Thoracic aorta (tissue), 2 donors: ENCODE measurements at places on chromosomes 5 and 9. TPM values are rescaled to one million over a fixed set of nuclear protein-coding genes. Genes with fewer than 3 reads are reported as not detected.

GRCh38 chr5:77087484-77088261 is 588 bp upstream of the ZBED3 start:
- DNase-seq, result no peak

GRCh38 chr5:165286692-165287091 is 1781.3 kb downstream of the MAT2B start:
- no peak for DNase-seq

GRCh38 chr9:13110766-13111417 is 168.6 kb downstream of the MPDZ start:
- DNase-seq, result no peak

The SOX30 gene
- total RNA-seq, result not detected

- DNase-seq, result no peak
Measured at GRCh38 chr5:140630292-140631035, 2.5 kb downstream of the CD14 start.

DNA sequence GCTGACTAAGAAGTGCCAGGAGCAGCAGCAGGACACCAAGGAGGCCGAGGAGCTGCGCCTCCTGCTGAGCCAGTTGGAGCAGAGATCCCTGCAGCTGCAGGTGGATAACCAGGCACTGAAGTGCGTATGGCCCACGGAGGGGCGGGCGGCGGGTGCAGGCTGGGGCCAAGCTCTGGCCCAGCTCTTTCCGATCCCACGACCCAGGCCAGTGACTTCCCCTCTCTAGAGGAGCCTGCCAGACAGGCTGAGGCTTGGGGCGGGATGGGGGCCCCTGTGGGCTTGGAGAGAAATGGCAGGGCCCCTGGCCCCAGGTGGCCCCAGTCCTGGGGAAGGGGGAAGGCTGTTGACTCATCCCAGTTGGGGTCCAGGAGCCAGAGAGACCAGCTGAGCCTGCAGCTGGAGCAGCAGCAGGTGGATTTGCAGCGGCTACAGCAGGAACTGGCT is 3.6 kb downstream of the PTRH1 start:
- DNase-seq, result no peak

The CCDC171 gene
- 4.3 TPM for total RNA-seq

- DNase-seq, result no peak
Measured at GRCh38 chr5:63286724-63287123, 675.5 kb downstream of the HTR1A start.

The CCL27 gene
- not detected for total RNA-seq

- DNase-seq, result no peak
Measured at GRCh38 chr9:88993327-88993726, 2.1 kb downstream of the S1PR3 start.

DNA sequence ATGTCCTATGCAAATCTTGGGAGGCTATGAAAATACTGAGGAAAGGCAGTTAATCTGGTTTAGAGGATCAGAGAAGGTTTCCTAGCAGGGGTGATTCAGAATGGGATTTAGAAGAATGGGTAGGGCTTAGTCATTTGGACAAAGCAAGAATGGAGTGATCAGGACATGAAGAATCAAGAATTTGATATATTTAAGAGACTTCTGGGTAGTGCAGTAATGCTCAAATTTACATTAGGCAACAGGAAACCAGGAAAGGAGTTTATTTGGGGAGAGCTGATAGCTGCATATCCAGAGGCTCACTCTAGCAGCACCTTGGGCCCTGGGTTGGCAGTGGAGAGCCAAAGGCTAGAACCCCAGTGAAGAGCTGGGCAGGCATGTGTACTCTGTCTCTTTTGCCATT is 78.9 kb upstream of the PAPPA start:
- no peak for DNase-seq

GRCh38 chr9:98730871-98731270 is 22.1 kb upstream of the GABBR2 start:
- no peak for DNase-seq
